NCI-H774 (cell line): ENCODE measurements at places on chromosomes 6 and 20.

DNA sequence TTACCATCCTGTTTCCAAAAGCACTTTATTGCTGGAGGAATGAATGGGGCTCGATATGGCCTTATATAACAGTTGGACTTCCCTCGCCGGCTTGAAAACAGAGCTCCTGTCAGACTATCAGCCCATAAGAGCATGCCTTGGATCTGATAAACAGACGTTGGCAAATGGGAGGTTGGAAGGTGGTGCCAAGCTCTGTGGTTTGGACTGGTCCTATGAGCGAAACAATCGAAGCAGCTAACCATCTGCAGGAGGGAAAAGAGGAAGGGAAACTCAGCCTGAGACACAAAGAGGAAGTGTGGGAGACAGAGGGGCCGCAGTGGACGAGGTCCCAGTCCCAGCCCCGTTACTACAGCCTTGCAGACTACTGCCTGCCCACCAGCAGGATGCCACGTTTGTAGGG is 92.9 kb downstream of the TFAP2C start:
- DNase-seq = no peak

DNA sequence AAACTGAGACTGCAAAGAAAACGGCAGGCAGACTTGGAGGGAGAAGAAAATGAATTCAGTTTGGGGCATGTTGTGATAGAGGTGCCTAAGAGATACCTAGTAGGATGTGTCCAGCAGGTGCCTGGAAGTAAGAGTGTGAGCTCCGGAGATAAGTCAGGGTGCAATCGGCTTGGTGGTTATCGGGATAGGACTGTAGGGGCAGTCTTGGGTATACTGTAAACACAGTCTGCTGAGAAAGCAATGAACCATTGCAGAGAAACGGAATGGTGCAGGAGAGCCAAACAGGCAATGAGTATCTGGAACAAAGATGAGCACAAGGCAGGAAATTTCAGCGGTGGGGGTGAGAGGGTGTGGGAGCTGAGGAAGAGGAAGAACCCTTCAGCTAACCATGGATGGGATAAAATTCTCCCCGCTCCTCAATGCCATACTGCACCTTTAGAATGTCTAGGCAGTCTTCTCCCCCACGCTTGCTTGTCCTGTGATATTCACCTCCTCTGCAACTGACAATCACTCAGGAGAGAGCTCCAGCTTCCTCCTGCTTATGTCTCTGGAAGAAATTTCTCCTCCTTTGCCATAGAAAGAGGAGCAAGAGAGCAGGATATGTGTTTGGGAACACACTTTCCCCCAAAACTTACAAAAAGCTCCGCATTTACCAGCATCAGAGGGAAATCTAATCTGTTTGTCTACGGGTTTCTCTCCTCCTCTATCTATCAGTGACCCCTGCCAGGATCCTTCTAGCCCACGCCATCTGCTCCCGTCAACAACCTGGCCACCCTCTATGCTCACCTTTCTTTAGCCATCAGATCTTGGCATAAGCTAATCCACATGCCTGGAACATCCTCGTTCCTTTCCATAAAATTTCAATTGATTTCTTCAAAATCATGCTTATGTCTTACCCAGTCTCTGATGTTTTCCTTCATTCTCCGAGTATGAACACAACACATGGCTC is 381.7 kb upstream of the JARID2 start:
- no peak for DNase-seq

GRCh38 chr6:168640768-168641167 is 199.8 kb downstream of the SMOC2 start:
- no peak for DNase-seq

- no peak for DNase-seq
Observed at GRCh38 chr6:92281571-92282076, 1137.7 kb downstream of the EPHA7 start.

GRCh38 chr20:39878320-39878719 is 810.7 kb downstream of the MAFB start:
- DNase-seq = no peak

- peak; percentile 84 for DNase-seq
Observed at GRCh38 chr6:44000164-44000842, 126.9 kb downstream of the MRPL14 start.

DNA sequence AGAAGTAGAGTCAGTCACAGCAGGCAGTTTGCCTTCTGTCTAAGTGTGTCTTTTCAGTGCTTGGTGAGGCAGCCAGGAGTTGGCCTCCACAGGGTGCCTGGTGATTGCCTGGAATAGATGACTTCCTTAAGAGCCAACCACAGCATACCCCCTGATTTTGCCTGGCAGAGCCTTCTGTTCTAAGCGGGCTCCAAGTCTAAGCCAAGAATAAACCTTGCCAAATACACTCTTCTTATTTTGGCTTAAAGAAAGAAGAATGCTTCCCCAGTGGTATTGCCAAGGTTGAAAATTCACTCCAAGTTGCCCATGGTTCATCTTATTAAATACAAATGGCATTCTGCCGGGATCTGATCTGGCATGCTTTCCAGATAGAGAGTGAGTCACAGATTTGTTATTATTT is 1424.8 kb upstream of the EYS start:
- no peak for DNase-seq

DNA sequence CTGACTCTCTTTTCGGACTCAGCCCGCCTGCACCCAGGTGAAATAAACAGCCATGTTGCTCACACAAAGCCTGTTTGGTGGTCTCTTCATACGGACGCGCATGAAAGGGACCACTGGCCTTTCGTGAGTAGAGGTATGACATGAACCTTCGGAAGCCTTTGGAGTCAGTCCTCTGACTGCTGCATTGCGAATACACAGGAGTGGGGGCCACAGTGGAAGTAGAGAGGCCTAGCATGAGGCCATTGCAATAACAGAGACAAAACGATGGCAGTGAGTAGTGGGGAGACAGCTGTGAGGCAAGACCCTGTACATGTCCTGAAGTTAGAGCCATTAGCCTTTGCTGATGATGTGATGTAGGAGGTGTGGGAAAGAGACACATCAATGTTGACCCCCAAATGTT is 56.4 kb downstream of the SMPDL3A start:
- DNase-seq = no peak

DNA sequence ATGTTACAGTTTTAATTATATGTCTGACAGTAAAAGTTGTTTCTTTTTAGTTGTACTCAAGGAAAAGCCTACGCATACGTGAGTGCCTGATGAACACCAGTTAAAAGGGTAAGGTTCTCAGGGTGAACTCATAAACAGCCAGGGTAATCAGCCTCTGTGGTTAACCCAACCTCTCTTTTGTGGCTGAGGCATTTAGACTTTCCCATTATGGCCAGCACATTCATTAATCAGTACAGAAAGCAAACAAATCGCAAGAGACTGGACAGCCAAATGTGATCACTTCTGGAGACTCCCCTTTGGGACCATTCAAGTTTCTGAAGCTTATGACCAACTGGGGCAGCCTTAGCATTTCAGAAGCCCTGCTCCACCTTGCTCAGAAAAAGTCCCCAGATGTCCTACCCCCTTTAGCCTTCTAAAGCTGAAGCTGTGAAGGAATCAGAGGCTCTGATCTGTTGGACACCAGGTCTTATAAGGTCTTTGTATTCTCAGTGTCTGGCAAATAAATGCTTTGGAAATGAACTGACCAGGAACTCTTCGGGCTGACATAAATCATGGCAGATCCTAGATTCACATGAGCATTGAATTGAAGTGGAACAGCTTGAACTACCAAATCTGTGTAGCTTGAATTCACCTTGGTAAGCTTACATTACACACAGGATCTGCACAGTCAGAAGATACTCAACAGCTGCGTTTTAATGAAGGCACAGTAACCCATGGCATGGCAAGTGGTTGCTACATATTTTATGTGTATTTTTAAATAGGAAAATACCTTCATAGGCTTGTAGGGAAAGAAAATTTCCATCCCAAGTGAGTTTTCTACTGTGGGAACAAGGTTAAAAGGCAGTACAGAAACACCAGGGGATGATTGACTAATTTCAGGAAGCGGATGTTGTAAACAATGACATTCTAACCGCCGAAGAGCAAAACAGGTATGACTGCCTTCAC is 18.7 kb downstream of the IL20RA start:
- no peak for DNase-seq

- DNase-seq = no peak
Observed at GRCh38 chr20:7031222-7031621, 263.7 kb downstream of the BMP2 start.

GRCh38 chr6:31769684-31770371 is 7.3 kb downstream of the VWA7 start:
- peak; percentile 34 for DNase-seq

- DNase-seq = no peak
Observed at GRCh38 chr6:125201961-125202729, 48.6 kb downstream of the TPD52L1 start.

DNA sequence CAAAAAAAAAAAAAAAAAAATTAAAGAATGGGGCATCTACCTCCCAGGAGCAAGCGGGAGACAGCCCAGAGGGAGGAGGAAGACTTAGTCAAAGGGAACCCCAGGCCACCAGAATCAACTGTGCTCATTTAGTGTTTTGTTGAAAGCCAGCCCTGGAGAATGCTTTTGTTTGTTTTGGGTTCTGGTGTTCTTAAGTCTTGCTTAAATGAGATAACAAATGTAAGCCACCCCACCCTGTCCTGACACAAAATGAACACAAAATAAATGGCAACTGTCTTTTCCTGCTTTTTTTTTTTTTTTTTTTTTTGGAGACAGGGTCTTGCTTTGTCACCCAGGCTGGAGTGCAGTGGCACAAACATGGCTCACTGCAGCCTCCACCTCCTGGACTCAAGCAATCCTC is 165.0 kb upstream of the JARID2 start:
- no peak for DNase-seq

GRCh38 chr20:36629719-36630681 is 16.0 kb downstream of the SLA2 start:
- no peak for DNase-seq

DNA sequence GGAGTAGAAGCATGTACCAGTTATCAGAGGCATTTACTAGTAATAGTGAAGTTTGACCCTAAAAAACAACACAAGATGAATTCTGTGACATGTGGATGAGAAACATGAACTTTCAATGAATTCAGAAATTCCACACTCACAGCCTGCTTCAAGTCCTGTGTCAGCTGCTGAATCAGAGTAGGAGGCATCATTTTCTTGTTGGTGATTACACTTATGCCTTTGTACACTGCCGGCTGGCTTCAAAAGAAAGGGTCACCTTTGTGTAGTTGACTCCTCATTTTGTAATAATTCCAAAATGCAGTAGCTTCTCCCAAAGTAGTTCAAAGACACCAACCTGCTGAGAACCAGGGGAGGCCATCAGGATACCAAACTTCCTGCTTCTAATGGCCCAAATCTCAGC is 165.5 kb downstream of the BACH2 start:
- DNase-seq = no peak

GRCh38 chr20:64222291-64222735 is 33.2 kb upstream of the PCMTD2 start:
- no peak for DNase-seq

DNA sequence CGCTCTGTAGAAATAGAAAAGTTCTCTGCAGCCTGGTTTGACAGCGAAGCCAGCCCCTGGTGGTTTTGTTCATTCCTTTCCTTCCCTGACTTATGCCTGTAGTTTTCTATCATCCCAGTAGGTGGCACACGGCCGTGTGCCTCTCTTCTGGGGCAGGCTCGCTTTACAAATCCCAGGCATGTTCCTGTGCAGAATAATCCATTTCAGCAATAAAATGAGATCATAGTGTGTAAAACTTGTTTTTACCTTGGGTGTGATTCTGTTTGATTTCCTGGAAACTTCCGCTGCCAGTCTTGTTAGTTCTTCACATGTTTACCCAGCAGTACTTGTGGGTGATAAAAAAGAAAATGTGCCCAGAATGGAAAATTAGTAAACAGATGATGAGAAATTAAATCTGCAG is 7.4 kb upstream of the INSM1 start:
- DNase-seq = peak; percentile 60

DNA sequence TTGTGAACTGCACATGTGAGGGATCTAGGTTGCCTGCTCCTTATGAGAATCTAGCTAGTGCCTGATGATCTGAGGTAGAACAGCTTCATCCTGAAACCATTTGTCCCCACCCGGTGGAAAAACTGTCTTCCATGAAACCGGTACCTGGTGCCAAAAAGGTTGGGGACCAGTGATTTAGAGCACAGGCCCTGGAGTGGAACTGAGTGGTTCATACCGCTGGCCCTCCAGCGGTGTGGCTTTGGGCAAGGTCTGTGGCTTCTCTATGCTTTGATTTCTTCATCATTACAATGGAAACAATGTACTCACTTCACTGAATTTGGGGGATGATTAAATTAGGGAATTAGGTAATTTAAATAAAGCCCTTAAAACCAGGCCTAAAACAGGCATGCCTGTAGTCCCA is 36.3 kb downstream of the CD164 start:
- no peak for DNase-seq

- DNase-seq = no peak
Observed at GRCh38 chr20:41392871-41393704, 26.5 kb upstream of the EMILIN3 start.

GRCh38 chr6:10237298-10238038 is 177.4 kb downstream of the TFAP2A start:
- DNase-seq = no peak

GRCh38 chr20:6882561-6883291 is 115.2 kb downstream of the BMP2 start:
- no peak for DNase-seq

DNA sequence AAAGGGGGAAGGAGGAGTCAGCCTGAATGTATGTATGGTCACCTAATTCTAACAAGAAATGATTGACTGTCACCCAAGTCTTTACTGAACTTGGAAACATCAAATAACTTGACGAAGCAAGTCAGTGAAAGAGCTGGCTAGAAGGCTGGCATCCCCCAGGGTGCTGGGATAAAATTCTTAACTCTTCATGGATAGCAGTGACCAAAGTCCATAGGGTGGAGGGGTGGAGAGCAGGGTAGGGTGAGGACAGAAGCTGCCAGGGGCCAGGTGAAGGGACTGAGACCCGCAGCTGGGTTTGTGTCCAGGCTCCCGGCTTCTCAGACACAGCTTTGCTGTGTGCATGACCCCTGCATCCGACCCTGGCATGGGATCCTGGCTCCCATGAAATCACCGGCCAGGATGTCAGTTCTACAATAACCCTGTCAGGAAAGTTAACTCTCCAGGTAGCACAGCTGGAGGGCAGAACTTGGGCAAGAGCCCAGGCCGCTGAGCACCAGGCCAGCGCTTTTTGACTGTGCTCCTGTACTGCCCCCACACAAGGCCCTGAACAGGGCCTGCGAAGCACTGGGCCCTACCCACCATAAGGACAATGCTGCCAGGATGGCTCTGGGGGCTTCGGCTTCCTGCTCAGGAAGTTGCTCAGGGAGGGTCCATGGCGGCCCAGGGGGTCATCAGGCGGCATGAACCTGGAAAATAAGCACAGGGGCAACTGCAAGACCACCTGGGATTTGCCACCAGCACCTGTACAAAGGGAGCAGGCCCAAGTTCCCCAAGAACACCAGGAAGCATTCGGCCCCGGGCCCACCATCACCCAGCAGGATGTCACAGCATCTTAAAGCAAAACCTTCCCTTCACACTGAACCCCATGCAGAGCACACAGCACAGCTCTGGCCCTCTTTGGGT is 32.5 kb downstream of the ZC3H12D start:
- no peak for DNase-seq
